ENCODE measurements at places on chromosomes 11 and 22. TPM values are rescaled to one million over a fixed set of nuclear protein-coding genes. Genes with fewer than 3 reads are reported as not detected.

C1QTNF4 gene
- total RNA-seq, result 0.41 TPM

CCDC89 gene
- 0.26 TPM for total RNA-seq

SCGB2A2 gene
- not detected for total RNA-seq

MIAT gene
- total RNA-seq, result 3.5 TPM

LINC01488 gene
- total RNA-seq, result not detected

TTC36 gene
- 0.27 TPM for total RNA-seq

C22orf42 gene
- total RNA-seq, result not detected

KCNQ1 gene
- total RNA-seq, result not detected

CRYBB1 gene
- not detected for total RNA-seq

CYP2D6 gene
- total RNA-seq, result 1.7 TPM

FGF19 gene
- not detected for total RNA-seq

EIF3F gene
- 219 TPM for total RNA-seq

FAM111B gene
- 1.3 TPM for total RNA-seq

TRIM49 gene
- not detected for total RNA-seq

VPREB1 gene
- not detected for total RNA-seq

RASGRP2 gene
- 4.7 TPM for total RNA-seq

UBQLN3 gene
- 0.13 TPM for total RNA-seq

PLAAT5 gene
- total RNA-seq, result 0.10 TPM

OR5D13 gene
- not detected for total RNA-seq

VWCE gene
- total RNA-seq, result 4.1 TPM

MS4A6A gene
- total RNA-seq, result not detected

OR51B5 gene
- 0.20 TPM for total RNA-seq

RGL4 gene
- total RNA-seq, result not detected

OR52N4 gene
- not detected for total RNA-seq

FAM227A gene
- total RNA-seq, result 1.5 TPM

RAG2 gene
- not detected for total RNA-seq

FOXR1 gene
- not detected for total RNA-seq

OSBPL5 gene
- total RNA-seq, result 78.9 TPM

TRIM22 gene
- 85.9 TPM for total RNA-seq

CRYBB2 gene
- total RNA-seq, result not detected

SLC35E4 gene
- total RNA-seq, result 7.9 TPM

CTTN gene
- total RNA-seq, result 290 TPM

P2RY6 gene
- total RNA-seq, result 0.20 TPM

TRIM6 gene
- 2.1 TPM for total RNA-seq

LRRC32 gene
- total RNA-seq, result 367 TPM

MS4A4A gene
- total RNA-seq, result not detected
